KBM-7 (cell line): ENCODE measurements at places on chromosomes 11 and 22.

DNA sequence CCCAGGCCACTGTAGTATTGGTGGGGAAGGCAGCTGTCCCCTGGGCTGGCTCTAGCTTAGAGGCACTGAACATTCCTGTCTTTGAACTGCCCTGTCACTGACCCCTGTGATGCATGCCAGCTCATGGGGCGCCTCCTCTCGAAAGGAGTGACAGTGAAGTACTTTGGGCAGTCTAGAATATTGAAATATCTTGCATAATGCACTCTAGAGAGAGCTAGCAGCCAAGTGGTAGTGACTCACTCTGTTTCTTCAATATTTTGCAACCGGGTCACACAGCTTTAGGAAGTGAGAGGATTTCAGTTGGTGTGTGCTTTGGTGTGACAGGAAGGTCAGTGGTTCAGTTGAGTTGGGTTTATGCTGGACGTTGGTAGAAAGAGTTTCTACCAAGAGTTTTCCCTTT, 35.5 kb upstream of the ST14 start:
- DNase-seq, result peak; percentile 29

DNA sequence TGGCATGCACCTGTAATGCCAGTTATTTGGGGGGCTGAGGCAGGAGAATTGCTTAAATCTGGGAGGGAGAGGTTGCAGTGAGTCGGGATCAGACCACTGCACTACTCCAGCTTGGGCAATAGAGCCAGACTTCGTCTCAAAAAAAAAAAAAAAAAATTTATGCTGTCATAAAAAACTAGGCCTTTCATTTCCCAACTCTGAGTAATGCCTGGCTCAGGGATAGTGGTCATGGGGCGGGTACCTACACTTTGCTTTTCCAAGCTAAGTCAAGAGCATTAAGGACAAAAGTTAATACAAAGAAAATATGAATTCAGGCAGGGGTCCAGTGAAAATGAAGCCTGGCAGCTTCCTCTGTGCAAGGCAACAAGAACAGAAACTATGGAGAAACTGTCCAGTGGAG, 16.3 kb downstream of the CPSF7 start:
- DNase-seq, result no peak

- DNase-seq, result no peak
Measured at GRCh38 chr22:36447632-36448031, 33.8 kb downstream of the TXN2 start.

DNA sequence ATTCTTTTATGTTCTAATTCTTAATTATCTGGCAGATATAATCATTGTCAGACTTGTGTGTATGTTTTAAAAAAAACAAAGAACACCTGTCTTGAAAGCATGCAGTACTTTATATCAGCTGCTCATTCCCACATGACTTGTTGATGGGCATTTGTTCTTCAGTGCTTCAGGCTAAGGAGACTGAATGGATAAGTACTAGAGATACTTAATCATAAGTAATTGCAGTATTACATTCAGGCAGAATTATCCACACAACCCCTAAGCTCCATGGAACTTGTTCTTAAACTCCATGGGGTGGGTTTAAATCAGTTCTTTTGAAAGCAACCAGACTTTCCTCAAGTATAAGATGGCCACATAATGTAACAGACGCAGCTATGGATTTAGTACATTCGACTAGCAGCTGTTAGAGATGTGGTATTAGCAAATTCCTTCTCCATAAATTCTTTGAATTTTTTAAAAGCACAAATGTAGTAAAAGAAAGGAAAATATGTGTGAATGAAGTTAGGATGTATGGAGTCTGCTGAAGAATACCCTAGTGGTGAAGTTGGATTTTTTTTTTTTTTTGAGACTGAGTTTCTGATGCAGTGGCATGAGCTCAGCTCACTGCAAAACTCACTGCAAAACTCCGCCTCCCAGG, 3.0 kb downstream of the JAM3 start:
- DNase-seq, result no peak

- DNase-seq, result no peak
Measured at GRCh38 chr11:61555051-61555969, 25.6 kb downstream of the SYT7 start.

GRCh38 chr22:31241936-31242335, 29.8 kb downstream of the LIMK2 start:
- DNase-seq, result no peak

DNA sequence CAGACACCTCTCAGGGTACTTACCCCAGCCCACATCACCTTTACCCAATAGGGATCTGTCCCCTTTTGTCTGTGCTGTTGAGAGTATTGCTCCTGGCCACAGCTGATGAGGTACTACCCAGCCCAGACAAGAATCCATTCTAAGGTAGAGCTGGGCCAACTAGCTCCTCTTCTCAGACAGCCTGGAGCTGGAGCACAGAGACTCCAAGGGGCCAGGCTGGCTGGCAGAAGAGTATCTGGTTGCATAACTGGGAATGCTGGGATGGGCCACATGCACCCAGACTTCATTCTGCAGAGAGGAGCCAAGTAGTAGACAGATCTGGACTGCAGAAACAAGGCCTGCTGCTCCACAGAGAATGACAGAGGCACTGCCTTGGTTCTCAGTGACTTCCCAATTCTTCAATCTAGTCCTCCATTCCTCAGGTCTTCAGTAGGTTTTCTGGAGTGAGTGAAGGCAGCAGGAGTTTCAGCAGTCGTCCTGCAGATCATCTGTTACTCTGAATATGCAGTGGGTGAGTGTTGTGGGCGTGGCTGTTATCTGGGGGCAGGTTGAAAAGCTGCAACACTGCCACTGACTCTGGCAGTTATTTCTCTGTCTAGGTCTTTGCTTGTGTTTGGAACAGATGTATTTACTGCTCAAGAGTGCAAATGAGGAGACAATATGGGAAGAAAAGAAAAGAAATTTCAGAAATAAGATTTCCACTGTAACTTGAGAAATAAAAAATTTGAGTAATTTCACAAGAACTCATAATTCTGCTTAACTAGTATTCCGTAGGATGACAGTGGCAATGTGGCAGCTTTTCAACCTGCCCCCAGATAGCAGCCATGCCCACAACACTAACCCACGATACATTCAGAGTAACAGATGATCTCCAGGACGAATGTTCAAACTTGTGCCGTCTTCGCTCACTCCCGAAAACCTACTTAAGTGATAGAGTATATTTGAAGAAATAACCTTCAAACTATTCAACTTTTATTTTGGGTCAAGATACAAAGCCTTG, 34.9 kb downstream of the MAPK1 start:
- no peak for DNase-seq

GRCh38 chr11:69368119-69368880, 74.3 kb downstream of the MYEOV start:
- no peak for DNase-seq
